Activated naive CD4-positive, alpha-beta T cell (primary cell): ENCODE measurements at places on chromosomes 5 and 9.

- no peak for DNase-seq
These were observed 17.7 kb upstream of the CARTPT start for GRCh38 chr5:71701407-71701806.

GRCh38 chr5:69300537-69301203 is 31.9 kb downstream of the CCDC125 start:
- DNase-seq: no peak

DNA sequence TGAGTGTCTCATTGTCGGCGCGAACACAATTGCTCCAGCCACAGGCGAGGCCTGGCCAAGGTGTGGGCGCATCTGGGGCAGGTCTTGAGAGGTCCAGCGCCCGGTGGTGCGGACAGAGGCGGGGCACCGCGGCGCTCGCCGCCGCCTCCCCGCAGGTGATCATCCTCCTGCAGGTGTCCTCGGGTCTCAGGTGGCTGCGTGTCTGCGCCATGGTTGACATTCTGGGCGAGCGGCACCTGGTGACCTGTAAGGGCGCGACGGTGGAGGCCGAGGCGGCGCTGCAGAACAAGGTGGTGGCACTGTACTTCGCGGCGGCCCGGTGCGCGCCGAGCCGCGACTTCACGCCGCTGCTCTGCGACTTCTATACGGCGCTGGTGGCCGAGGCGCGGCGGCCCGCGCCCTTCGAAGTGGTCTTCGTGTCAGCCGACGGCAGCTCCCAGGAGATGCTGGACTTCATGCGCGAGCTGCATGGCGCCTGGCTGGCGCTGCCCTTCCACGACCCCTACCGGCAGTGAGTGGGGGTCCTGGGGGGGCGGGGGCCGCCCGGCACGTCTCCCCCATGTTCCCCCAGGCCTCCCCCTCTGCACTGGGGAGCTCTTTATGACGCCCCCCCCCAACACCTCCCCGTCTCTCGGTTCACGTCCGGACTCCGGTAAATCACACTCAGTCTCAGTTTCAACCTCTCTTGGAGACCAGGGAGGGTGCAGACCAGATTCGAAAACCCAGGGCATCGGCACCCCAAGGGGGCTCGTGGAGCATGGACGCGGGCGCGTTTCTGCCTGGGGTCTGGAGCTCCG is 446 bp downstream of the NXNL2 start:
- DNase-seq: no peak

DNA sequence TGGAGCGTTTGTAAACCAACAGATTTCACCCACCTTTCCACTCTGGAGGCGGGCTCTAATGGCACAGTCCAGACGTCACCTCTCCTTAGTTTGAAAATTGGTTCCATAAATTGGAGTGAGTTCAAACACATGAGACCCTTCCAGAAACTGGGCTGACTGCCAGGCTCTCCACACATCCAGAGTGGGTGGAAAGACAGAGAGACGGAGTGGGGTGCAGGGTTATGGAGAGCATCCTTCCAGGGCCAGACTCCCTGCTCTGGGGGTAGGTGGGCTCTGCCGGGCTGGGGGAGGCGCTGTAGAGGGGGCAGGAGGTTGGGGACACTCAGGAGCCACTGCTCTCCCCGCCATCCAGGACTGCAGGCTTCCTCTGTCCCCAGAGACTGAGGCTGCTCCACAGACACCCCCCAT is 104.7 kb upstream of the PHYKPL start:
- no peak for DNase-seq

DNA sequence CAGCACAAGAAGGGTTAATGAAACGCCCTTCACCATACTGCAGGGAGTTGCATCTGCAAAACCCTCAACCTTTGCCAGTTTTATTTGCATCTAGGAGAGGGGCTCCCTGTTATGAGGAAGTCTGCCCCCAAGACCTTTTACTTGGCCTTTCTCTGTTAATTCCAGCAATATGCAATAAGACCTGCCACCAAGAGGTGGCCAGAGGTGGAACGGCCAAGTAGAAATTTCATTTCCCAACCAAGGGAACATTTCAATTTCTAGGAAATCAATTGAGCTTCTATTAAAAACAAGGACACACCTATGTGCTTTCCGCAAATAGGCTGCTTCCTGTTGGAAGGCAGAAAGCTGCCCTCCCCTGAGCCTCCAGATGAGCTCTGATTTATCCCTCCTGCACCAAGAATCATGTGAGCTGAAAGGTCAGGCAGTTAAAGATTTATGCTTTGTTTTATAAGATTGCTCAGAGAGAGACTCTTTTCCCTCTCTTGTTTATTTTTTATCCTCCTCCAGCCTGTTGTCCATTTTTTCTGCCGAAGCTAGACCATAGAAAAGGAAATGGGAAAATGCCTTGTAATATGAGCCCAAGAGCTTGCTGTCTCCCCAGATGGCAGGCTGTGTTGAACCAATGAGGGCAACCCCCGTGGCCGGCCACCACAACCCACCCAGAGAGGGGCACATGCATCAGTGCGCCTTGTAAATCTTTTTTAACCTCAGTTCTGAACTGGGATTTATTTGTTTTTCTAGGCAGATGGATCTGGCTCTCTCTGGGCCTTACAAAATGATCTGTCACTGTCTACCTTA is 572.8 kb downstream of the TLE1 start:
- DNase-seq: no peak

- no peak for DNase-seq
These were observed 206.4 kb upstream of the EGFLAM start for GRCh38 chr5:38051711-38052511.

DNA sequence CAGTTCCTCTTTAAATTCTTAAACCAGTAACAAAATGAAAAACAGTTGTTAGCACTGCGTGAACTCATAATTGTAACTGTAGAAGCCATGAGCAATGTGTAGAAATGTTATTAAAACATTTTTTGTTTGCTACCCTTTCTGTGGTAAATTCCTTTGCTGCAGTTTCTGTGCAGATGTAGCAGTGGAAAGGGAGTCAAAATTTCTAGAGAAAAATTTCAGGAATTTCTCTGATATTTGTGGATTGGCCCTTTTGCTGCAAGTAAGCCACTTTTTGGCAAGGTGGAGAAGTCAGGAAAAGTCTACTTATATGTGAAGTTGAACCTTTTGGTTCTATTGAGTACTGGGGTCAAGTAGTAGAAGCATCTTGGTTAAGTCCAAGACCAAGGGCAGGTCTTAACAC is 10.1 kb downstream of the FBXL7 start:
- DNase-seq: no peak

DNA sequence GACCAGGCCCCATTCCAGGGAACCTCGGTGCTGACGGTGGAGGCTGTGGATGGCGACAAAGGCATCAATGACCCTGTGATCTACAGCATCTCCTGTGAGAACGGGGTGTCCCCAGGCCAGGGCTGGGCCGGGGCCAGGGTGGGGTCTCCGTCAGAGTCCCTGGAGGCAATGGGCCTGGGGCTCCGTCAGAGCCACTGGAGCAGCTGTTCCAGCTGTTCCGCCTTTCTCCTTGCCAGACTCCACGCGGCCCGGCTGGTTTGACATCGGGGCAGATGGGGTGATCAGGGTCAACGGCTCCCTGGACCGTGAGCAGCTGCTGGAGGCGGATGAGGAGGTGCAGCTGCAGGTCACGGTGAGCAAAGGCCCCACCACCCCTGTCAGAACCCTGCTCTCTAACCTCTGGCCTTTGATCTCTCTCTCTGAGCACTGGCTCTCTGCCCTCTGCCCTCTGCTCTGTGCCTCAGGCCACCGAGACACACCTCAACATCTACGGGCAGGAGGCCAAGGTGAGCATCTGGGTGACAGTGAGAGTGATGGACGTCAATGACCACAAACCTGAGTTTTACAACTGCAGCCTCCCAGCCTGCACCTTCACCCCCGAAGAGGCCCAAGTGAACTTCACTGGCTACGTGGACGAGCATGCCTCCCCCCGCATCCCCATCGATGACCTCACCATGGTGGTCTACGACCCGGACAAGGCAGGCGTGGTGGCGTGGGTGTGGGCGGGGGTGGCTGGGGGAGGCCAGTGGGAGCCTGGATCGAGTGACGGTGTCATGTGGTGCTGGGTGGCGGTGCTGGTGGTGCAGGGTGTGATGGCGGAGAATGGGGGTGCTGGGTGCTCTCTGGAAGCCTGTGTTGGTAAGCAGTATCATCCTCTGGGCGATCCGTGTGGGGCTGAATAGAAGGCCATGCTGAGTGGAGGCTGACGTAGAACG is 26.6 kb downstream of the CDHR2 start:
- no peak for DNase-seq

- no peak for DNase-seq
These were observed 360.9 kb downstream of the KDM4C start for GRCh38 chr9:7118633-7119032.

- no peak for DNase-seq
These were observed 813.3 kb upstream of the CDH6 start for GRCh38 chr5:30380228-30380627.

DNA sequence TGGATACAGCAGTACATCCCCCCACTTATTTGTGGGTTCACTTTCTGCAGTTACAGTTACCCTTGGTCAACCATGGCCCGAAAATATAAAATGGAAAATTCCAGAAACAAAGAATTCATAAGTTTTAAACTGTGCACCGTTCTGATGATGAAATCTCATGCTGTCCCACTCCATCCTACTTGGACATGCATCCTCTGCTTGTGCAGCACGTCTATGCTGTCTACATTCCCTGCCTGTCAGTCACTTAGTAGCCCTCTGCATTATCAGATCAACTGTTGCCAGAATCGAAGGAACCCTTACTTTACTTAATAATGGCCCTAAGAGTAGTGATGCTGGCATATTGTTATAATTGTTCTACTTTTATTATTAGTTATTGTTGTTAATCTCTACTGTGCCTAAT is 14.6 kb downstream of the MARCHF3 start:
- DNase-seq: no peak

DNA sequence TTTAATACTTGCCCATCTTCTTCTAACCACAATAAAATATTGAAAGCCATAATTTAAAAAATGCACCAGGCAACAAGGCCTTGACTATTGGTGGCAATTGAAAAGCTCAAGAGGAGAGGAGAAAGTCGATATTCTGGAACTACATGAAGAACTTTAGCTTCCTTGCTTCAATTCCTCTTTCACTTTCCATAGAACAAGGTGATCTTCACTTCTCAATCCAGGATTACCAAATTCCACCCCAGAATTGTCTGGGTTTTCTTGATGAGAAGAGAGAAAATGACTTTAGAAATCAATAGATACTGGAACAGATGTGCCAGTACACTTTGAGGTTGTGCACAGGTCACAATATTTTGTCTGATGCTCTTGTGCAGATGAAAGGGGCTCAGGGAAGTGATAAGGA is 52.2 kb downstream of the PTCD2 start:
- DNase-seq: no peak

DNA sequence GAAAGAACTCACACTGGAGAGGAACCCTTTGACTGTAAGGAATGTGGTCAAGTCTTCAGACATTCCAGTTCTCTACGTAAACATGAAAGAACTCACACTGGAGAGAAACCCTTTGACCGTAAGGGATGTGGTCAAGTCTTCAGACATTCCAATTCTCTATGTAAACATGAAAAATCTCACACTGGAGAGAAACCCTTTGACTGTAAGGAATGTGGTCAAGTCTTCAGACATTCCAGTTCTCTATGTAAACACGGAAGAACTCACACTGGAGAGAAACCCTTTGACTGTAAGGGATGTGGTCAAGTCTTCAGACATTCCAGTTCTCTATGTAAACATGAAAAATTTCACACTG is 32.6 kb downstream of the MAPK9 start:
- no peak for DNase-seq

GRCh38 chr9:71928806-71929205 is 17.4 kb downstream of the C9orf85 start:
- no peak for DNase-seq

DNA sequence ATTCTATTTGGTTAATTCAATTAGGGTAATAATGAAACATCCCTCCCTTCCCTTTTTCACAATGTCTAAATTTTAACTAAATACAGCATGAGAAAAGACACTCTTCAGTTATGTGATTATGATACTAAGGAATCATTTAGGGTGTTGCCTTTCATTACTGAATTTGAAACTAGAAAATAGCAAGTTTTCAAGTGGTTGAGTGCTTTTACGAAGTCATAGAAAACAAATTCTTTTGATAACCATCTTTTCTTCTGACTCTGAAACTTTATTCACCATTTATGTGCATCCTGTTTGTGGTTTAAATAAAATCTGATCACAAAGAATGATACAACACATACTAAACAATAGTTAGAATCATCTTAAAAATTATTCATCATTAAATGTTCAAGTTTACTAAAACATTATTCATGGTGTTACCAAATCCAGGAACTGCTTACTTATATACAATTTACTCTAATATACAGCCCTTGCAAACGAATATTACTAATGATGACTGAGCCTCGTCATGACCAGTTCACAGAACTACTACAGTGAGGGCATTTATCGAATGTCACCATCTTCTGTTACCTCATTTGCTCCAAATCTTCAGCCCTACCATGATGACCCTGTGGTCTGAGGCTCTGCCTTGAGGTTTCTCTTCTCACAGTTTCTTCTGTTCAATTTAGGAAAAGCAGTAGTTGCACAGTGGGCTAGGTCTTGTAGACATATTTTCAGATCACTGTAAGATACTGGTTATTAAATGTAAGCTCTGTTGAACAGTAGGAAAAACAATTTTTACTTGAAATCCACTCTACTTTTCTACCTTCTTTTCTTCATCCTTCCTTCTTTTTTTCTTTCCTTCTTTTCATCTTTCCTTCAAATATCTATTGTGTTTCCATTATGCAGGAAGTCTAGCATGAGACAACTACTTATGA is 18.3 kb upstream of the IL9 start:
- no peak for DNase-seq

- DNase-seq: no peak
These were observed 247.6 kb upstream of the ACO1 start for GRCh38 chr9:32136700-32137339.

DNA sequence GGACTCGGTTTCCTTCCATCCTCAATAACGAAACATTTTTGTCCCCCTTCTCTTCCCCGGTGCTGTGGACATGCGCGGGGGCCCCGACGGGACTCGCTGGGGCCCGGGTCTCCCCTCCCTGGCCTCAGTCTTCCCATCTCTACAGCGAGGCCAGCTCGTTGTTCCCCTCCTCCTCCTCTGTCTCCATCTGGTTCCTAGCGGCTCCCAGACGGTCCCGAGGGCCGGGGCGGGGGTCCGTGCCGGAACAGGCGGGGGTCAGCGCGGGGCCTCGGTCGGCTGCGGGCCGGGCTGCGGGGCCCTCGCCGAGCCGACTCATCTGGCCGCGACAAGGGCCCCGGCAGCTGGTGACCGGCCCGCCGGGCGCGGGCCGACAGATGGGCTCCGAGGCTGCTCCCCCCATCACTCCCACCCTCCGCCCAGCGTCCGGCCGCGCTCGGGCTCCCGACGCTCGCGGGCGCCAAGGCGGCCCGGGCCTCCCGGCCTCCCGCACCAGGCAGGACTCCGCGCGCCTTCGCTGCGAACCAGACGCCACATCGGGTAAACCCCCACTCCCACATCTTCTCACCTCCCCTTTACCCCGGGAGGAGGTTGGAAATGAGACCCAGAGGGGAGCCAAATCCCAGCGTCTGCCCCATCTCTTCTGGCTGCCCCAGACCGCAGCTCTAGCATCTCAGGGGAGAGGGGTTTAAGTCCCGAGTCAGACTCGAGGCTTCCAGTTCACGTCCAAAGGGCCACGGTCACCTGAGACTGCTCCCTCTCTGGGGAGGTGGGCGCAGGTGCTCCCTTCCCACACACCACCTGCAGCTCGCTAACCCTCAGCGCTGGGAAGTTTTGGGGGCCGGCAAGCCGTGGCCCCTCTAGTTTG is 8.1 kb downstream of the BARHL1 start:
- DNase-seq: no peak

- peak; percentile 24 for DNase-seq
These were observed 628 bp downstream of the HOMER1 start for GRCh38 chr5:79513308-79513703.

GRCh38 chr5:120473332-120473731 is 9.2 kb downstream of the PRR16 start:
- DNase-seq: no peak
